Stimulated activated CD4-positive, alpha-beta T cell treated with anti-CD3 and anti-CD28 coated beads, Interleukin-12 subunit alpha, Interleukin-12 subunit beta, amount 100 ng/mL, for 24 hours (primary cell): ENCODE measurements at places on chromosomes 12 and 14.
A peak's percentile ranks its signal among the peaks of the same experiment; 100 is the strongest.

DNA sequence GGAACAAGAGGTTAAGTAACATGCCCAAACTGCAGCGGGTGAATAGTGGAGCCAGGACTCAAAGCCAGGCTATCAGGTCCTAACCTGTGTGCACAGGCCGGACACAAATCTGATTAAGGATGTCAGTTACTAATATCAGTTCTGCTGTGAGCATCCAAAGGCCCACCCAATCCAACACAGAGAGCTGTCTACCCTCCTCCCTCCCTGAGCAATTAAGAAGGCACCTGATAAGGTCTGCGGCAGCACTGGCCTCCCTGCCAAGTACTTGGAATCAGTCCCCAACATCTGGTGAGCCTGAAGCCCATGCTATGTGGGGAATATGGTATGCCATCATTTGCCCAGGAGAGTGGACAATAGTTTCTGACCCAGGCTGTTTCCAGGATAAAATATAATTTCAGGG lies 3.9 kb downstream of the HEBP1 start:
- DNase-seq: no peak

- DNase-seq: no peak
These were observed 64.9 kb upstream of the PCED1B start for GRCh38 chr12:47014474-47014873.

- DNase-seq: no peak
These were observed 179.2 kb upstream of the RTL1 start for GRCh38 chr14:101082436-101083384.

- DNase-seq: no peak
These were observed 23.3 kb upstream of the SLC6A12 start for GRCh38 chr12:237026-237815.

GRCh38 chr14:54175298-54175942 lies 218.8 kb upstream of the BMP4 start:
- peak; percentile 8 for DNase-seq

- no peak for DNase-seq
These were observed 17.5 kb downstream of the BIN2 start for GRCh38 chr12:51306507-51306906.

DNA sequence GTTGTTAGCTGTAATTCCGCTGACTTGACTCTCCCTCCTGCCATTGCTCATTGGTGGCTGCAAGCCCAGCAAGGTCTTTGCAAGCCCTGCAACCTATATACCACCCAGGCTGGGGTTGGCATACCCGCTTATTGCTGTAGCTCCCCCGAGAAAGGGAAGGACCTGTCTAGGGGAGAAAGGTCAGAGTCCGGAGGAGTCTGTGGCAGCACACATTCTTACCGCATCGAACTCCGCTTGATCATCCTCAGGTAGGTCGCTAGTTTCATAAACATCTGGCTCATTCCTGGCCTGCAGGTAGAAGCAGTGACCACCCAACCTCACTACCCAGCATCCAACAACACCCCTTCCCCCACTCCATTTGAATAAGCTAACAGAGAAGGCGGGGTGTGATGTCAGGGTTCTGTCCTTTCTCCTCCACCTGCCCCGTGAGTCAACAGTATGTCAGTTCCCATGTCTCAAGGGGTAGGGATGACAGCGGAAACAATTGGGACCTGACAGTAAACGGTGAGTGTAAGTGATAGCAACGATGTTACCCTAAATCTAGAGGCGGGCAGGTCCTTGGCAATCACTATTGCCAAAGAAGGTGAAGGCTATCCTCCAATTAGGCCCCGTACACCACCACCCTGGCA lies 1.1 kb downstream of the DCTN2 start:
- DNase-seq: no peak

DNA sequence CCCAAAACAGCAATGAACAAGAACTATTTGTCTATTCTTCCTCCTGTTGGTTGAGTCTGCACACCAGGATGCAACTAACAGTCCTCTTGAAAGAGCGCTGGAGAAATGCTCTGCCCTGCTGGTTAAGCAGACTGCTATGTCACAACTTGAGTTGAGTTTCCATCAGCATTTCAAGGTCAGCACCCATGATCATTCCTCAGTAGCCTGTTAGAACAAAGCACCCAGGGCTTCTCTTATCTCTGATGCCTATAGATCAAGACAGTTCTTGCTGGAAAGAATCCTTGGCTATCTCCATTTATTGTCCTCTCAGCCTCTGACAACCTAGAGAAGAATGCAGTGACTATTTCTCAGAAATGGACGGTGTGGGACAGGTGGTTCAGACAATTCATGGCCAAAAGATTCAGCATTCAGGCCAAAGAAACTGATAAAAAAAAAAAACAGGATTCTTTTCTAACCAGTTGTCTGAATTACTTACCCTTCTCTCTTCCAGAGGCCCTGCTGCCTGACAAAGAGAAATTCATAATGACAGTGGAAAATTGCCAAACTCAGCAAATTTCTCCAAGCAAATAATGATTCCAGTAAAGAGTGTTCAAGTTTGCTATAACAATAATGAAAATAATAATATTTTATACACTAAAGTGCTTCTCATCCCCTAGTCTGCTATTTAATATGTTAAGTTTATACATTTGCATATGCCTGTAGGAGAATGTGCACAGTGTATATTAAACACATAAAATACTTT lies 306.7 kb downstream of the EMP1 start:
- no peak for DNase-seq

DNA sequence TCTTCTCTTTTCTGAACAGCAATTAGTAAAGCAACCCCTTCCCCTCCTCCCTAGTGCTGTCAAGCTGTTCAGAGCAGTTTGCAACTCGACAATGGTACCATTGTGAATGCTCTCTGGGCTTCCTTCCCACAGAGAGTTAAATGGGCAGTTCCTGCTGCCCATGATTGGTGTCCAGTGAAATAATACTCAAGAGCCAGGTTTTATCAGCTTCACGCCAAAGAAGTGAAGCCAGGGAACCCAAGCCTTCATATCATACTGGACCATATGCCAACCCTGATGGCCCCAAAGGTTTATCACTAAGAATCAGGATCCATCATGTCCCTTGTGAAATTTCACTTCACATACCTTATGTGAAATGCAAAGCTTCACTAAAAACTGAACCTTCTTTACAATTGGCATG lies 24.7 kb downstream of the INSM2 start:
- DNase-seq: no peak

DNA sequence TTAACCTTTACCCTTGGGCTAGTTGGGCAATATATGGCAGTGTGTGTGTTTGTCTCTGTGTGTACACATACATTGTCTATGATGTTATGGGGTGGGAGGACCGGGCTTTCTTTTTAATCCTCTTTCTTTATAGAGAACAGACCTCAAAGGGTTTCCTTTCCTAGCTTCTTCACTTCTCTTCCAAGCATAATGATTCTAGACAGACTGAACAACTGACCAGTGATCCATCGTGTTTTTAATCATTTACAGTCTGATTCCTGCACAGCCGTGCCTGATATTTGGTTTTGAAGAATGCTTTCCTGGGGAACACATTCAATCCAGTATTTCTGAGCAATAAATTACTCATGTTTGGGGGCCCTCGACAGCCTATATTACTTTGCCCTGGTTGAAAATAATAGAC lies 481.1 kb upstream of the DCN start:
- no peak for DNase-seq

GRCh38 chr12:6542209-6543009 lies 8.1 kb downstream of the GAPDH start:
- DNase-seq: no peak

- DNase-seq: no peak
These were observed 124.8 kb upstream of the WSCD2 start for GRCh38 chr12:108004319-108004718.

DNA sequence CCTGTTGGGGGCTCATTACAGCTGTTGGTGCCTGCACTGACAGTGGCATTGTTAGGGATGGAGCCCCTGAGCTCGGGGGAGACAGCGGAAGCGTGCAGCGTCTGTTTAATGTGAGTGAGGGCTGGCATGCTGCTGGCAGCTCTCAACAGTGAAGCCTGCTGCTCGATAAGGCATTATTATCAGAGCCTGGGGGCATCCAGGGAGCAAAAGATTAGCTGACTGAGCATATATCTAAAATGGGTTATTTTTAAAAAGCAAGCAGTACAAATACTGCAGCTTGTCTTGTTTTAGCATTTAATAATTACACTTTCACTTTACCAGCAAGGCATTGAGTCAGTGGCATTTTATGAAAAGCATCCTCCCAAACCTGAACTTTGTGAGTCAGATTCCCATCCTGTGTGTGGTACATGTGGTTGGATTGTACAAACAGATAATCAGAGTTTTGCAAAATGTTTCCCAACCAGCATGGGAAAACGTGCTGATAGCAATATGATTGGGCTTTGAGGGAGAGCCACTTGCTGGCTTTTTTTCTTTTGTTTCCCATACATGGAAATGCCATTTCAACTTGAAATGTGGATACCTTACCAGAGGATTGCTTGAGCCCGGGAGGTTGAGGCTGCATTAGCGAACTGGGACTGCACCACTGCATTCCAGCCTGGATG lies 150.8 kb downstream of the PRKCH start:
- DNase-seq: no peak

DNA sequence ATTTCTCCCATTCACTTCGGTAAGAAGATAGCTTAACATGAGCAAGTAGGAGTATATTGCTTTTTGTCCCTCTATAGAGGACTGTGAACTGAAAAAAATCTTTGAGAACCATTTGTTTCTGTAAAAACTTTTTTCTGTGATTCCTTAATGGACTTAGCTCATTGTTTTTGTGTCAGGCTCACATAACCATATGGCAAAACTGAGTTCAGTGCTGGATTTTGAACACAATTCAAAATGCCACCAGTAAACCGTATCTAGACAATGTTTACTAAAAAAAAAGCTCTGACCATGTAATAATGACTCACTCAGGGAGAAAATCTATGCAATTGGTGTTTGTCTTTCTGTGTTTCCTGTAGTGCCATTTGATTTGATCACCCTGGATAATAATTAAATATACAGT lies 5.2 kb downstream of the TRHDE start:
- no peak for DNase-seq

DNA sequence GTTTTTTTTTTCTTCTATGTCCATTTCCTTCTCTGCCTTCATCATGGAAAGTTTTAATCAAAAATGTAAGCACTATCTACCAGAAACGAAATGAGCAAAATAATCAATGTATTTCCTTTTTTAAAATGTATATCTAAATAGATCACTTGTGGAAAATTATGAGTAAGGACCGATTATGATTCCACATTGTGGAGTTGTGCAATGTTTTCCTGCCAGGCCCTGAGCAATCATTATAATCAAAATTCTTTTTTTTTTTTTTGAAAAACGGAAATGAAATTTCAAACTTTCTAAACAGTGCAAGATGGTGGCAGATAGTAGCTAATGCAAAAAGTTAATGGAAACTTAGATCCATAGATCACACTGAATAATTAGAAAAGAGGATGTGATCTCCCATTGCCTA lies 1074.6 kb upstream of the TMEM132C start:
- no peak for DNase-seq

- DNase-seq: no peak
These were observed 63.2 kb upstream of the GALNT9 start for GRCh38 chr12:132392389-132393244.

GRCh38 chr12:6612652-6613014 lies 5.5 kb upstream of the CHD4 start:
- DNase-seq: no peak

GRCh38 chr12:65986047-65986446 lies 144.5 kb downstream of the LLPH start:
- no peak for DNase-seq

DNA sequence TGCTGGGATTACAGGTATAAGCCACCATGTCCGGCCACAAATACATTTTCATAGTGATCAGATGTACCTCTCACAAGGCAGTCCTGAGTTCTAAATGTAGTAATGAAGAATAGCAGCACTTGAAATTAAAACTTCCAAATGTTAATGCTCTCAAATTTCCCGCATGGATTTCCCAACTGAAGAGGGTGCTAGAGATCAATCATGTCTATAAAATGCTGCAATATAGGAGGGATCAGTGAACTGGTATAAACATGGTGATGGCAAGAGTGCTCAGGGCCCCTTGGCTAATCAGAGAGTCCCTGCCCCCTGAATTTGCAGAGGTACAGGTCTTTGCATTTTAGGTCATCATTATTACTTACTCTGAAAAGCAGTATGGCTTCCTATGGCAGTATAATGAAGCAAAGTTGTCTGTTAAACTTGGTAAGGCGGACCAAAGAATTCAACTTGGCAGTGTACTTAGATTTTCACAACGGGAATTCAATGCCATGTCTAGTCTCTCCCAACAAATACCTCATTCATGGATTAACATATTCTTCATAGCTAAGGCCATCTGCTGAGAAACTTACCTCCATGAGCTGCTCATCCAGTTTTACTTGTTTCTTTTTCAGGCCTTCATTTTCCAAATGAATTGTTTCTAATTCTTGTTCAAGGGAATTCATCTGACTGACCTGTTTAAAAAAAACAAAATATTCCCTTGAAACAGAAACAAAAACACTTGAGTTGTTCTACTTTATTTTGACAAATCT lies 67.0 kb upstream of the SAV1 start:
- DNase-seq: no peak

GRCh38 chr14:50357753-50358395 lies 38.8 kb downstream of the CDKL1 start:
- no peak for DNase-seq

DNA sequence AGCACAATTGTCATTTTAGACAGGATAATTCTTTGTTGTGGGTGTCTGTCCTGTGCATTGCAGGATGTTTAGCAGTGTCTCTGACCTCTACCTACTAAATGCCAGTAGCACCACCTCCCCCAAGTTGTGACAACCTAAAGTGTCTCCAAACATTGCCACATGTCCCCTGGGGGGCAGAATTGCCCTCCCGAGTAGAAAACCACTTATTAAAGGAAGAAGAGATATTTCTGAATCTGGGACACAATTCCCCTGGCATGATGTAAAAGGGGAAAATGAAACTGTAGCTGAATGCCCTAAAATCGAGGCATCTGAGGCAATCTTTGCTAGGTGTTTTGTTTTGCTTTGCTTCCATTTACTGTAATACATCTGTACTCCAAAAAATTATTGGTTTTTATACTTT lies 116.8 kb upstream of the NAP1L1 start:
- no peak for DNase-seq

DNA sequence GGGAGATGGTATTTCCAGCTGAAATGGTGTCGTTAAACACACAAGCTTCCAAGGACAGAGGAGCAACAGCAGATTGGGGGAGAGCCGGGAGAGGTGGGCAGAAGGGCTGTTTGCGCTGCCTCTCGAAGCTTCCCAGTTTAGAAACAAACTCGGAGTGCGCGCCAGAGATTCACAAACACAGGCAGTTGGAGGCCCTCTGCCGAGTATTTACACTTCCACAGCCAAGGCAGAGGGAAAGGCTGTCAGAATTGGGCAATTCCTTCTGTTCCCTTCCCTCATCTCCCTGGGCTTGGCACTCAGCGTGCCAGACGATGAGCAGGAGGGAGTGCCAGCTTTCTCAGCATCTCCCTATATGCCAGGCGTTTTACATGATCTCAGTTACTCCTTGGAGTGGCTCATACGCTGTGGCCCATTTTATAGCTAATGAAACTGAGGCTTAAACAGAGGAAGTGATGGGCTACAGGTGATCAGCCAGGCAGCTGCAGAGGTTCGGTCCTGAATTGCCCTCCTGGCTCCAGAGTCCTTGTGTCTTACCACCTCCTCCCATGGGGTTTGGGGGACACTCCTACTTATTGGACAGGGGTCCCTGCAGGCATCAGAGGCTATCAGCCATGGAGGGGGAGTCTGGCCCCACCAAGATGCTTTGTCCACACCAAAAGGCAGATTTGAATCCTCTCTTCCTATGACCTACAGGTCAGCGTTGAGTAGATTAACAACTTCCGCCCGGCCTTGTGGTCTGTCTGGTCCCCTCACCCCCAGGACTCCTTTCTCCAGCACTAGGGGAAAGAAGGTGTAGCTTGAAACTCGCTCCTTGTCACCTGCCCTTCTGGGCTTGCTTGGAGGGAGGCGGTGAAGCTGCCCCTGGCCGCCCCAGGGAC lies 3.1 kb downstream of the FAM222A start:
- DNase-seq: no peak
